Erythroblast (primary cell): ENCODE measurements at places on chromosomes 5 and 9.

GRCh38 chr5:160926428-160926827 lies 74.4 kb upstream of the ATP10B start:
- no peak for DNase-seq

DNA sequence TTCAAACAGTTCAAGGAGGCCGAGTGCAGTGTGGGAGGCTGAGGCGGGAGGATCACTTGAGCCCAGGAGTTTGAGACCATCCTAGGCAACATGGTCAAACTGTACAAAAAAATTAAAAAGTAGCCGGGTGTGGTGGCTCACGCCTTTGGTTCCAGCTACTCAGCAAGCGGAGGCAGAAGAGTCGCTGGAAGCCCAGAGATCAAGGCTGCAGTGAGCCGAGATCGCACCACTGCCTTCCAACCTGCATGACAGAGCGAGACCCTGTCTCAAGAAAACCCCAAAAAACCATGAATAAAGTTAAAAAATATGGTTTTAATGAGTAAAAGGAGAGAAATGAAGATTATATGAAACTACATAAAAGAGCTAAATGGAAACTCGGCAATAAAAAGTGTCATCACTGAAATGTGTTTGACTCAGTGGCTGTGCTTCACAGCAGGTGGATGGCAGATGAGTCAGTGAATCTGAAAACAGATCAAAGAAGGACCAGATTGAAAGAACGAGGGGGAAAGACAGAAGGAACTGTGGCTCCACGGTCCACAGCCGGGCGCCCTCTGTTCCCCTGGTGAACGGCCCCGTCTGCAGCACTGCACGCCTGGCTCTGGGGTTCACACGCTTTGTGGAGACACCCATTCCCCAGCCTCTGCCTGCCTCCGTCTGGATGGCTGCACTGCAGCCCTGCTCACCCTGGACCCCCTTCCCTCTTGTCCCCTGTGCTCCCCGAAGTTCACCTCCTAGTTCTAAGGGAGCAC lies 25.1 kb downstream of the EXD3 start:
- DNase-seq, result no peak

DNA sequence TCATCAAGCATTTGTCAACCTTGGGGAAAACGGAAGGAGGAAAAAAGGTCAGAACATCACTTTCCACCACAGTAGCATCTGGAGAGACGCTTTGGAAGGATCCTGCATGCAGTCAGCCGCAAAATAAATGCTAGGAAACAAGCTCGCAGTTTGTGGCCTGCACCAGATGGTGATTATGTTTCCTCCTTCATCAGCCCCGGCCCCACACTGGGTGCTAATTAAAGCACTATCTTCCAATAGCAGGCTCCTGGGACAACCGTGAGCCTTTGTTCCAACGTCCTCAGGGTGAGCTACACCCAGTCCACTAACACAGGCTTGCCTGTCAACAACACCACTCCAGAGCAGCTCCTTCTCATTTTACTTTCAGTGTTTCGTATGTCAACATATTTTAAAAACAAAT lies 64.0 kb downstream of the RNF130 start:
- peak; percentile 57 for DNase-seq

DNA sequence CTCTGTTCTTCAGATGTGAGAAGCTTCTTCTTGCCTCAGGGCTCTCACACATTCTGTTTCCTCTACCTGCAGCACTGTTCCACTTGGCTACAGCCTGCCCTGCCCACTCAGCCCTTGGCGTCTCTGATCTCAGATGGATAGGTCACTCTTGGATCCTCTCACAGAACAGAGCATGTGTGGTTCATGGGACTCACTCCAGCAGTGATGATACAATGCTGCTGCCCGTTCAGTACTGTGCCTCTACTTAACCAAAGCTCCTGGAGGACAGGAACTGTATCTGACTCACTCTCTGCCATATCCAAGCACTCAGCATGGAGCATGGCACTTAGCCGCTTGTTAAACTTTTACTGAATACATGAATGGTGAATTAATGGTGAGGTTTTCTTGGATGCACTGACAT lies 3.4 kb upstream of the SPINK4 start:
- no peak for DNase-seq

- no peak for DNase-seq
Observed at GRCh38 chr9:4640027-4640426, 22.1 kb upstream of the PLPP6 start.

DNA sequence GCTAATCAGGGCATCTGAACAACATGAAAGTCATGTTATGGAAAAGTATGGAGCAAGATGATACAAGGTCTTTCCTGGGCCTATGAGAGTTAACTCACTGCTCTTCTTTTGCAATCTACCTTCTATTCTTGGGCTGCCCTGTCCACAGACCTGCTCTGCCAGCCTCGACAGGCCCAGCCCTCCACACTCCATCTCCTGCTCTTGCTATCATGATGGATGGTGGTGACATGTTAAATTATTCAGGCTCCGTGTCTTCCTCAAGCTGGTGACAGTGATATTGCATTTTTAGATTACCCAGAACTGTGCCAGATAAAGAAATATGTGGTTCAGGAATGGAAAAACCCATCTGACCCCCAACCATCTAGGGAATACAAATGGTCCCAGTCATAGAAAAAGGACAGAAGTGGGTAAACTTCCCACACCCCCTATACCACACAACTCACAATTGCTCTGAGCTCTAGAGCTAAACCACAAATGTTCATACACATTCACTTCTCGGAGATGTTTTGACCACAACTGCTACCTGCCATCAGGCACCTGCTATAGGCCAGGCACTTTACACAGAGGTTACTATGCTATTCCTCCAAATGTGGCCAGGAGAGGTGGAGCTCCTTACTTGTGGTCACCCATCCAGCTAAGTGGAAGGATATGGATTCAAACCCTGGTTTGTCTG lies 311.3 kb downstream of the ASTN2 start:
- DNase-seq, result no peak

DNA sequence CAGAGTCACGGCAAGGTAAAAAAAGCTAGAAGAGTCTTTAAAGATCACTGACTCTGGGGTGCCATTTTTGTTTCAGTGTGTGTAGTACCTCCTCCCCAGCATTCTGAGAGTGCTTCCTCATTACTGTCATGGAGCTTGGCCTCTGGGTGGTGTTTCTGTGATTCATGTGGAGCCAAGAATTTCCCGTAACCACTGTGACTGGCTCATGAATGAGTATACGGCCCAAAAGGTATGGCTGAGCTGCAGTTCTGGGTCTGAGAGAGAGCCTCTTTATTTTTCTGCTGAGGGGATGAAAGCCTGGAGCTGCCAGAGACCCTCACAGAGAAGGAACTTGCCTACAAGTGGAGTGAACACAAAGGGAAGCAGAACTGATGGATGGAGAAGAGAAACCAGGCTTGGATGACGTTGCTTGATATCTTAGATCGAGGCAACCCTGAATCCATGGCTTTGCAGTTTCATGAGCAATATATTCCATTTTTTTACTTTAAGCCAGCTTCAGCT lies 85.6 kb downstream of the PTTG1 start:
- no peak for DNase-seq

DNA sequence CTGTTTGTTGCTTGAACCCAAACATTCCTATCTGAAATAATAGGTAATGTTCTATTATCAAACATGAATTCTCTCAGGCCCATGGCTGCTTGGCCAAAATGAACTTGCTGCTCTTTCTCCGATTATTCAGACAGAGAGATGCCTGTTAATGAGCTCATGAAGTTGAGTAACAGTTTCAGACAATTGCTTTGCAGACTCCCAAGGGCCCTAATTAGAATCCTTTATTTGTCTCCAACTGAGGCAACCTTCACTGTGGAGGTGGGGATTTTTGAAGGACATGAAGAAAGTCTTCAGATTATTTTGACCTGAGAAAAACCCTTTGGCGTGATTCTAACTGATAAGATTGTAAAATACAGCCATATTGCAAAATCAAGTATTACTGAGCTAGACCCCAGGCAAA lies 466.7 kb downstream of the NFIB start:
- no peak for DNase-seq

DNA sequence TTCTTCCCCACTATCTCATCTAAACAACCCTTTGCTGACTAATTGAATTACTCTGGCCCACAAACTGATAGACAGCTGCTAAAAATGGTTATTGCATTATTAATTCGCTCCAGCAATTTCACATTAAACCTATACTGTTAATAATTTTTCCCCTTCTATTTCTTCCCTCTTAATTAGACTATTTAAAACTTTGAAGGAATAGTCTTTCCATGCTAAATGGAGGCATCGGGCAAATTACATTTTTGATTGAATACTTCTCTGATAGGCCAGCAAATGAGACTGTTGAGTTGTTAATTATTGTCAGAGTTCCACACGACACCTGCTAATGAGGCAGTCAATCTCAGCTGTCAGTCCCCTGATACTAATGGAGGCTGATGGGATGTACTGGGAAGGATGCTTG lies 242.5 kb downstream of the TRIM32 start:
- no peak for DNase-seq

DNA sequence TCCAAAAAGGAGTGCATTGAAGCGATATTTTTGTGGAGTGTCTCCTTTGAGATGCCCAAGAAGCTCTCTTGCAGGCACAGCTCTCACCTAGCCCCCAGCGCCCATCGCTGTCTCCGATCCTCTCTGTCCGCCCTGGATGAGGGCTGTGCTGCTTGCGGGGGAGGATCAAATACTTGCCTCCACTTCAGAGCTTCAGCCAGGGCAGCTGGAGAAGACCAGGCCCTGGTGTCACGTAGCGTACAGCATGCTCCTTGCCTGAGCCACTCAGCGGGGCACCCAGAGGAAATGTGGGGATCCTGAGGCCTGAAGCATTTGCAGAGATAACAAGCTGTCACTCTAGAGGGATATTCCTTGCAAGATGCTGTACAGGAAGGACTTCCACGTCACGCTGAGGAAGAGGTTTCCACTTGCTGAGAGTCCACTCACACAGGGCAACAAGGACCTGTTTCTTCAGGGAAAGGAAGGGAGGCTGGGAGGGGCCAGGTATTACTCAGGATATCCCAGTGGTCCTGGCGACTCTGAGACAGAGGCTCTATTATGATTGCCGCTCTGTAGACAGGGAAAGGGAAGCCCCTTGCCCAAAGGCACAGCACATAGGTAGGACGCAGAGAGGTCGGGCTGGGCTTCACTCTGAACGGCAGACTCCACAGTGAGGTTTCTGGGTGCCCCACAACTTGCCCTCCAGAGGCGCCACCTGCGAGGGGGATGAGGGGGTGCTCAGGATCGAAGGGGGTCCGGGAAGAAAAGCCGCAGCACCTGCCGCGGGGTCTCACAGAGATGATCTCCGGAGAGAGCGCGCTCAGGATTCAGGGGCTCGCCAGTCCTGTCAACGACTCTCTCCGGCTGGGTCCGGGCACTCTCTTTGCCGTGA lies 64.0 kb downstream of the CRB2 start:
- DNase-seq, result no peak

DNA sequence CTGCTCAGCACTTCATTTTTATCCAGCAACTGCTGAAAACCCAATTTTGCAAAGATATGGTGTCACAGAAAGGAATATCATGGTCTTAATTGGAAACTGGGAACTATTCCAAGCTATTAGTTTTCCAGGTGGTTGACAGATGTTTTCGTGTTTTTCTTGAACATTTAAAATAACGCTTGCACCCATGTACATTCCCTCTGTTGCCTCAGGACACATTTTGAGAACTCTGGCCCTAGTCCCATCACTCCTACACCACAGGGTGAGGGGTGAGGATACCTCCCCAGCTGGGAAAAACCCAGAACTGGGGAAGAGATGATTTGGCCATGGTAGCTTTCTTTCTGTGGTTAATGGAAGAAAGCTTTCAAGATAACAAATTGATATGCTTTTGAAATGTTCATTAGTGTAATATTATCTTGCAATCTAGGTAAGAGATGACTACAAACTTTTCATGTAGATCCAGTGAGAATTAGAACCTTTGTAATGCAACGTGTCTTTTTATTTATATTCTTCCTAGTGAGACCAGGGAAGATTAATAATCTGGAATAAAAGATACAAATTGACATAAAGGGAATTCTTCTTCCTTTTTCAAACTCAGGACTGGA lies 627.0 kb downstream of the RAB3C start:
- DNase-seq, result no peak

DNA sequence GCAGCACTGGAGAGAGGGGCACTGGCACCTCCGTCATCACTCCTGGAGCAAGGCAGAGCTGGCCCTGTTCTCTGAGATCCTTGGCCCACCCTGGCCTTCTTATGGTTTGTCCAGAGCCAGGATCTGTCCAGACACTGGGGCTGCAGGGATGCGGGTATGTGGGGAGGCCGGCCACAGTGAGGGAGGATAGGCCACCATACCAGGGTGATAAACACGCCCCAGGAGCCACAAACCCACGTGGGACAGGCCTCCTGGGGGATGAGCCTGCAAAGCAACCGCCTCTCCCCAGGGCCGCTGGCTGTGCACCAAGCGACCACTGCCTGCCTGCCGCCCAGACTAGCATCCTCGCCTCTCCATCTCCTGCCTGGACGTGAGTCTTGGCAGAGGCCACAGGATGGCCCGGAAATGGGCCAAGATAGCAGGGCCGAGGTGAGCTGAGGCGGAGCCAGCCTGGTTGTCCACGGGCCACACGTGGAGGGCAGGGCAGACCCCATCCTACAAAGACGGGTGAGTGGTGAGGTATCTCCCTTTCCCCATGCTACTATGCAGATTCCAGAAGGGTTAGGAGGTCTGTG lies 4.5 kb downstream of the OBP2A start:
- DNase-seq, result no peak

- no peak for DNase-seq
Observed at GRCh38 chr9:112338561-112338960, 5.1 kb upstream of the PTBP3 start.

- peak; percentile 88 for DNase-seq
Observed at GRCh38 chr5:168851902-168852321, 272.7 kb upstream of the PANK3 start.

- no peak for DNase-seq
Observed at GRCh38 chr5:8807636-8808035, 738.2 kb downstream of the SEMA5A start.

GRCh38 chr9:86413971-86414880 lies 60.0 kb upstream of the TUT7 start:
- DNase-seq, result peak; percentile 12

DNA sequence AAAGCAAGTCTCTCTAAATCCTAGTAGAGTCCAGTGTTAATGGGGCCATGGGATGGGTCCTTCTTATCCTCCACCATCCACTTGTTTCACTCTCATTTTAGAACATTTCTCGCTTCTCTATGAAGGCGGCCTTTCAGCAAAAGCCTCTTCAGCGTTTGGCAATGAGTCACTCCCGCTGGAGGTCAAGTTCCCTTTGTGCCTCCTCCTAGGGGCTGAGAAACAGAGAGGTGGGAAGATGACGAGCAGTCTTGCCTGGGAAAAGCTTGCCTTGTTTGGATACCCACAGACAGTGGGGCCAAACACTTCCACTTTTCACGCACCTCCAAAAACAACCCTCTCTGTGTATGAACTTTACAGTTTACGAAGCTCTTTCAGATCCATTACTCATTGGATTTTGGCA lies 168.8 kb downstream of the GABBR2 start:
- no peak for DNase-seq

- DNase-seq, result no peak
Observed at GRCh38 chr5:55495216-55495615, 39.5 kb downstream of the PLPP1 start.

- DNase-seq, result no peak
Observed at GRCh38 chr9:92735636-92736562, 28.7 kb downstream of the BICD2 start.

- no peak for DNase-seq
Observed at GRCh38 chr9:26169708-26170107, 491.5 kb upstream of the TUSC1 start.

- no peak for DNase-seq
Observed at GRCh38 chr9:127049581-127049980, 72.9 kb downstream of the ANGPTL2 start.
